ENCODE measurements at places on chromosomes 4 and X.

DNA sequence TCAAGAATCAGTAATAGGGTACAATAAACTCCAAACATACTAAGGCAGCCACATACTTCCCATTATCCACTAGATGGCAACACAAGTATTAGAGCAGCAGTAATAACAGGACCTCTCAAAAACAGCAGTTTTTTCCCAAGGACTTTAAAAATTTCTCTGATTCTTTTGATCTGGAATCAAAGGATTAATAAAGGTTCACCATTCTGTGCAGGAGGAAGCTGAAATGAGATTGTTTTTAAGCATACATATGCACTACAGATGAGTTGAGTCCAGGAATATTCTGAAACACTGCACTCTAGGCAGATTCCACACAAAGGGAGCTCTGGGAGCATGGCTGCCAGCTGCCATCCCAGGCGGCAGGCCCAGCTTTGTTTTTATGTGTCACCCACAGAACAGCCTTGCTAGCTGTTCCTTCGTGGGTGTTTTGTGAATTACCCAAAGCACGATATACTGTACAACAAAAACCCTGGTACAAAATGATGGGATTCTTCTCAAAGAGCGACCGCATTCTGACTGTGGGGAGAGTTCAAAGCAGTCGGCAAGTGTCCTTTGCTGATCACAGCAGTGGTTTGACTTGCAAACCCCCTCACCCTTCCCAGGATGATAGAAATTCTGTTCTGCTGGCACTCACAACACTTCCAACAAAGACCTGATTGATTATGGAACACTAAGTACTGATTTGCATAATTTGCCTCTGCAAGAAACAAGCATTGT is 61.0 kb downstream of the STX18 start:
- no peak for DNase-seq

GRCh38 chrX:53321230-53321942 is 40.0 kb upstream of the IQSEC2 start:
- no peak for DNase-seq

- DNase-seq: no peak
Observed at GRCh38 chrX:70049925-70050324, at the start of gene AWAT2. Gene AWAT2, minus strand, starts transcription at chrX:70049938. Its CDS starts 6 bp downstream, at chrX:70049932.

GRCh38 chr4:24411299-24411698 is 173.1 kb downstream of the DHX15 start:
- DNase-seq: no peak

GRCh38 chrX:124863303-124863702 is 456.4 kb upstream of the TEX13C start:
- DNase-seq: no peak

GRCh38 chr4:41413670-41414411 is 124.1 kb upstream of the LIMCH1 start:
- DNase-seq: no peak

DNA sequence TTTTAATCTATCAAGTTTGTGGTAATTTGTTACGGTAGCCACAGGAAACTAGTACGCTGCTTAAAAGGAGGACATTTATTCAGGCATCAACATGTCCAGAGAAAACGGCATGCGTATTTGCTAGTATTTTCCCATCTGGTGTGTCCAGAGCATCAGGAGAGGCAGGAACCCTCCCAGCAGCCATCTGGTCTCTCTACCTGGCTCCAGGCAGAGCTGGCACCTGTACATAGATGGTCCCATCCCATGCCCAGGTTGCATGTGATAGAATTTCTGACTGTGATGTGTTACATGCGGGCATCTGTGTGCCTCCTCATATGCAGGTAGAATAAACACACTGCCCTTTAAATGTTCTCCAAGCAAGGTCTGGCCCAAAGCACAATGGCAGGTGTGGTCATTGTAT is 57.9 kb upstream of the PAGE1 start:
- DNase-seq: no peak

All from NCI-H2081 treated with DMSO at 0.1 percent for 48 hours (cell line).